ENCODE measurements at places on chromosomes 11 and 22. TPM values are rescaled to one million over a fixed set of nuclear protein-coding genes. Genes with fewer than 3 reads are reported as not detected.

DNA sequence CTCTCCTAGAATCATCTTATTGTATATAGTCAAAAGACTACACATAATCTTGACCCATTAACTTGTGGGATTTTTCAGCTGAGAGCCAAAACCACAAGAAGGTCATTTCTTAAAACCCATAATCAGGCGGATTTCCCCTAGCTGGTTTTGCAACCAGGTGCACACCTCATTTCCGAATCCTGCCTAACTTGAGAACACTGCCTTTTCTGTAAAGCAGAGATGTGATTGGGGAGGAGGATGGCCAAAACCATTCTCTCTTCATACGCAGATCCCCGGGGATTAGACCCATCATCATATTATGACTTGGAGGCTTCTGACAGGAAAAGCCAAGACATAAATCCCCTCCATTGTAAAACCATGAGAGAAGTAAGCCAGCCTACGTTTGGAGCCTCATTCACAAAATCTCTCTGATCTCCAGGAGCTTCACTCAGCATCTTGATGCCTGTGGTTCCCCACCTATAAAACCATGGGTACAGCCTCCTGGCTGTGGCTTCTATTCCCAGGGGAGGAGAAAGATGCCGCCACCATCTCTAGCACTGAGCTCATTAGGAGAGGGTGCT, 191.3 kb downstream of the KIF18A start:
- no peak for DNase-seq

- no peak for DNase-seq
These were observed 38.2 kb upstream of the OR5AK2 start for GRCh38 chr11:56950510-56950909.

DNA sequence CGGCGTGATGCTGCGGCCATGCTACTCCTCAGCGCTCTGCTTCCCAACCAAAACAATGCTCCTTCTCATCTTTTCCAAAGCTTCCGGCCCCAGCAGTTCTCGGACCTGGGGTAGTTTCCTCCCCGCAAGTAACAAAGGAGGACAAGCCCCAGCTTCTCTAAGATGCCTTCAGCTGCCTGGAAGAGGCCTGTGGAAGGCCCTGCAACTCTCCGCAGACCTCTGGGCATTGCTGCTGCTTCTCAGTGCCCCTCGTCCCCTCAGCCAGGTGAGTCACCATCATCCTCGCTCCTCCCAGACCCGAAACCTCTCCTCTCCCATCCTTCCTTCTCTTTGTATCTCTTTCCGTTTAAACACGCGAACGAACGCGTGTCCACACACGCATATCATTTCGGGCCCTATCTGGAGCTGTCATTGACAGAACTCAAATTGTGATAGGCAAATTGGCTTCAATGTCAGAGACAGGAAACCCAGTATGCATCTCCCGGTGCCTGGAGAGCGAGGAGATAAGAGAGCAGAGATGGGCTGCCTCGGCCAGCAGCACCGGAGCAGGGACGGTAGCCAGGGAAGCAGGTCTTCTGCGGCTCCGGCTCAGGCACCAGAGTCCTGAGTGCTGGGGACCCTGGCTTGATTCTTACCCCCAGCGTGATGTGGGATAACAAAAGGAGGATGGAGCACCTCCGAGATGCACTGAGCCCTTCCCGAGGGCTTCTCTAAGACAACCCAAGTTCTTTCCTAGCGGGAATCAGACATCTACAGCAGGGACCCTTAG, 22.0 kb upstream of the JAM3 start:
- DNase-seq = no peak

- no peak for DNase-seq
These were observed 14.9 kb downstream of the DCPS start for GRCh38 chr11:126318574-126319373.

The CCDC116 gene
- total RNA-seq = 0.57 TPM

The C22orf31 gene
- not detected for total RNA-seq
